Keratinocyte (primary cell): ENCODE measurements at places on chromosomes 3 and 15.

- no peaks in the 10 kb centered on the region for H3K4me1 ChIP-seq
- H3K27me3 ChIP-seq, result no peaks in the 10 kb centered on the region
- H3K36me3 ChIP-seq, result no peaks in the 10 kb centered on the region
- no peak overlapping the region for H3K4me3 ChIP-seq
These were observed 44.8 kb downstream of the MAP2K5 start for GRCh38 chr15:67587331-67587730.

GRCh38 chr3:14374444-14374883, 27.9 kb upstream of the SLC6A6 start:
- no peak for DNase-seq
- no peak overlapping the region for H3K27ac ChIP-seq
- H3K27me3 ChIP-seq, result peaks cover 7% of the 10 kb centered on the region
- peaks cover 42% of the 10 kb centered on the region for H3K4me1 ChIP-seq

GRCh38 chr3:46737329-46737731, 19.7 kb upstream of the PRSS50 start:
- H3K27ac ChIP-seq, result no peak overlapping the region
- DNase-seq, result no peak
- H3K27me3 ChIP-seq, result peaks cover 8% of the 10 kb centered on the region
- no peaks in the 10 kb centered on the region for H3K4me1 ChIP-seq
- no peaks in the 10 kb centered on the region for H3K36me3 ChIP-seq
- no peak overlapping the region for H3K4me3 ChIP-seq

- no peaks in the 10 kb centered on the region for H3K27me3 ChIP-seq
- H3K27ac ChIP-seq, result no peak overlapping the region
- peaks cover 30% of the 10 kb centered on the region for H3K4me1 ChIP-seq
- no peak overlapping the region for H3K4me3 ChIP-seq
These were observed 2.4 kb upstream of the PDCD6IP start for GRCh38 chr3:33795856-33796536.

DNA sequence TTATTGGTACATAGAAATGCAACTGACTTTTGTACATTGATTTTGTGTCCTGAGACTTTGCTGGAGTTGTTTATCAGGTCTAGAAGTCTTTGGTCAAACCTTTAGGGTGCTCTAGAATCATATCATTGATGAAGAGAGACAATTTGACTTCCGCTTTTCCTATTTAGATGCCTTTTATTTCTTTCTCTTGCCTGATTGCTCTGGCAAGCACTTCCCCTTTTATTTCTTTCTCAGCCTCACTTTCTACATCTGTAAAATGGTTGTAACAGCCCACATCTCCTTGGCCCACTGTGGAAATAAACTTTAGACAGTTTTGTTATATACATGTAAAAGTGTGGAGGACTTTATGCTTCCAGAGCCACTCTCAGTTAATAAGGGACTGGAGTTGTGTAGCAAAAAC, 14.0 kb downstream of the PLA1A start:
- H3K27ac ChIP-seq, result no peak overlapping the region
- no peak overlapping the region for H3K4me3 ChIP-seq
- H3K4me1 ChIP-seq, result no peaks in the 10 kb centered on the region
- no peak for DNase-seq
- peaks cover 19% of the 10 kb centered on the region for H3K27me3 ChIP-seq

GRCh38 chr15:63025460-63025859, 17.1 kb upstream of the TPM1 start:
- H3K4me3 ChIP-seq, result no peak overlapping the region
- H3K27ac ChIP-seq, result no peak overlapping the region
- H3K27me3 ChIP-seq, result no peaks in the 10 kb centered on the region
- H3K4me1 ChIP-seq, result peaks cover 8% of the 10 kb centered on the region

DNA sequence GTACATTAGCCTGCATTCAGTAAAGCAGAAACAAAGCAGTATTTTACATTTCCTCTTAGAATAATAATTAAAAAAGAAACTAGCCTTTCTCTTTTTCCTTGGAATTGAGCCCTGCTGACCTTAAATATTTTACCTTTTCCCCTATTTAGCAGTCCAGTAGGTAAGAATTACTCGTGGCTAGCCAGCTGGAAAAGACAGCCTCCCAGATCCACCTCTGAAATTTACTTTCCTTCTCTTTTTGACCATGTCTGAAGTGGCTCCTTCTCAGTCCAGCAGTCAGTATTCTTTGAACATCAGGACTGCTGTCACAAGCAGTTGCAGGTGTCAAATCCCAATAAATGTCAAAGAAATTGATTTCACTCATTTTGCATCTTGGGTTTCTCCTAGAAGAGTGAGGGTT, 311.5 kb upstream of the DCBLD2 start:
- DNase-seq, result no peak
- H3K36me3 ChIP-seq, result no peaks in the 10 kb centered on the region

DNA sequence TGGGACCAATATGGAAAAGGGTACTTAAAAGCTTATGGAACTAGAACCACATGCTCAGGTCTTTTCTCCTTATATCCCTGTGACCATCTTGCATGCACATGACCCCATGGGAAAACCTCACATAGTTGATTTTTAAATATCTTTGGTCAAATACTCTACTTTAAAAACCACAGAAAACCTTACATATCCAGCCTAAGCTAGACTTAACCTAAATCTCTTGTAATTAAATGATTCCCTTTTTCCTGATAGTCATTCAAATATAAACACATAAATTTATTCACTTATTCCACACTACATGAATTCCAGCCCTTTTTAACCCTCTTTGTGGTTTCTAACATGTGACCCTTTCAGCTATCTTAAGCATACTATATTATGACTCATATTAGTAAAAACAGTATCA, 46.8 kb downstream of the DNAJC13 start:
- no peak overlapping the region for H3K27ac ChIP-seq
- H3K4me1 ChIP-seq, result no peaks in the 10 kb centered on the region
- H3K36me3 ChIP-seq, result peaks cover 6% of the 10 kb centered on the region

- H3K36me3 ChIP-seq, result peaks cover 47% of the 10 kb centered on the region
- H3K4me1 ChIP-seq, result no peaks in the 10 kb centered on the region
- H3K27ac ChIP-seq, result no peak overlapping the region
- H3K27me3 ChIP-seq, result no peaks in the 10 kb centered on the region
These were observed 54.2 kb downstream of the DHX30 start for GRCh38 chr3:47857151-47857550.

DNA sequence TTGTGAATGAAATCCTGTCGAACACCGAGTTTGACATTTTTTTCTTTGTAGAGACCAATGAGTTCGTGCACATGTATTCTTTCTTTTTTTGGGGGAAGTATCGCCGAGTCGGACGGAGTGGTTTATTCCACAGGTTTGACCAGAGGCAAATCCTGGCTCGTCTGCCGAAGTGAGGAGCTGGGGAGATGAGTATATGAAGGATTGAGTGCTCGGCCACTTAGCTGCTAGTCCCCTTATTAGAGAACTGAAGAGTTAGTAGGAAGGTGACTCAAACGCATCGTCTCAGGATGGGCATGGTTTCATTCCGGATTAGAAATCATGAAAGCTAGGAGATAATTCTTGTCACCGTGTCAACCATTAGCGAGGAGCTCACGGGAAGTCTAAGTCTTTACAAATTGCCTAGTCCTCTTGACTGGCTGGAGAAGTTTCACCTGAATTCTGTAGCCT, 154.7 kb upstream of the GOLIM4 start:
- no peaks in the 10 kb centered on the region for H3K36me3 ChIP-seq
- peaks cover 19% of the 10 kb centered on the region for H3K27me3 ChIP-seq
- no peak overlapping the region for H3K27ac ChIP-seq

DNA sequence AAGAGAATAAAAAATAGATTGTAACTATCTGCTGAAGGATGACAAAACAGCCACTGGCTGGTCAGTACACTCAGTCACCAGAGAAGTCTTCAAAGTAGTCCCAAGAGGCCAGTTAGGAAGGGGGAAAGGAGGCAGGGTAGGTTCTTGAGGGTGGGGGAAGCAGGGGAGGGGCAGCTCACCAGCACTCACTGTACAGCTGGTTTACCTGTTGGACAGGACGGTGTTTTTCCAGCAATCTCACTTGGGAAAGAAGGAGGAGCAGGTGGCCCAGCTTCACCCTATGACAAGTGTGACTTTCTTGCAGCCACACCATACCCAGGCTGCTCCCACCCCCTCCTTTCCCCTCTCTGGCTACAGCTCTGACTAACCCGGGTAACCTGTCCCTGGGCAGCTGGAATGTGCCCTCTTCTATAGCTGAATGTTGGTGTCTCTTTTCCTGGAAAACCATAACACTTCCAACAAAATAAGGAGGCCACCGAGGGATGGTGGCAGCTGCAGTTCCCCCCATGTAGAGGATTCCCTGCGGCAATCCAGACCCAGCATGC, 203.4 kb upstream of the NSMCE3 start:
- no peak overlapping the region for H3K4me3 ChIP-seq
- no peaks in the 10 kb centered on the region for H3K27me3 ChIP-seq
- H3K4me1 ChIP-seq, result no peaks in the 10 kb centered on the region

DNA sequence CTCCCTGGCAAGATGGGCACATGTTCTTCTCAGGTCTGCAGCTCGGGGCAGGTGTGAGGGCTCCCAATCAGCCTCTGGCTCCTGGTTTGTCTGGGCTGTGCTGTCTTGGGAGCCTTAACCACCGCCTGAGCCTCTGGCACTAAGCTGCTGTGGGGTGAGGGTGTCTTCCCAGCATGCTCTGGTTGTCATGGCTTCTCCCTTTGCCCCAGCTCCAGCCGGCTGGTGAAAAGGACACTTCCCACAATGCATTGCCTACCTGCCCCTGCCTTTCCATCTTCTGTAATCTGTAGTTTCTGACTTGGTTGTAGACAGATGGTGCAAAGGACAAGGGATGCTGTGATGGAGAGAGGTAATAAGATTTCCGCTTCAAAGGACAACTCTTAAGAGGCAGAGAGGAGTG, 295.3 kb downstream of the TLE3 start:
- DNase-seq, result no peak
- no peak overlapping the region for H3K4me3 ChIP-seq
- H3K27me3 ChIP-seq, result peaks cover 18% of the 10 kb centered on the region
- no peak overlapping the region for H3K27ac ChIP-seq
- peaks cover 4% of the 10 kb centered on the region for H3K4me1 ChIP-seq
- no peaks in the 10 kb centered on the region for H3K36me3 ChIP-seq

- H3K27ac ChIP-seq, result no peak overlapping the region
- no peaks in the 10 kb centered on the region for H3K27me3 ChIP-seq
- H3K4me3 ChIP-seq, result no peak overlapping the region
- DNase-seq, result peak; percentile 5
- no peaks in the 10 kb centered on the region for H3K36me3 ChIP-seq
These were observed 24.5 kb downstream of the HHLA2 start for GRCh38 chr3:108320746-108321350.

DNA sequence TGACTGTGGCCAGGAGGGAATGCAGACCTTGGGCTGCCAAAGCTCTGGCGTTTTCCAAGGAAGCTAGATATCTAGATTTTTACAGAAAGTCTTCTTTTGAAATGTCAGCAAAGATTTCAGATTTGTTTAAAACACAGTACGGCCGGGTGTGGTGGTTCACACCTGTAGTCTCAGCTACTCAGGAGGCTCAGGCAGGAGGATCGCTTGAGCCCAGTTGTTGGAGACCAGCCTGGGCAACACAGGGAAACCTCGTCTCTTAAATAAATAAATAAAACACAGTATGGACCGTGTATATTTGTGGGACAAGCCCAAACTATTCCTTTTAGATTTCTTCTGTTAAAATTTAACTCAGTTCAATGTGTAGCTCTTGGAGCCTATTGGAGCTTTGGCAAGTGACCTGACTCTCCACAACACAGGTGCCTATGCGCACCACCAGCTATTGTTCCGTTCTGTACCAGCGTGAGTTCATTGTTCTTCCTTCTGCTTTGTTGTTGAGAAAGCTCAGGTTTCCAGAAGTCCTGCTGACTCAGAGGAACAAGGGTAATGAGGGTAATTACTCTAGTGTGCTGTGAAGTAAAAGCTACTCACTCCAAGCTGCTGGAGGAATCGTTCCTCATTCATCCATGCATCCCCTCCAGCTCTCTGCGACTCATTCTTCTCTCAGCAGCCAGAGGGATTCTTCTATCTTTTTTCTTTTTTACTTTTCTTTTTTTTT, 73.1 kb upstream of the SLC6A6 start:
- no peaks in the 10 kb centered on the region for H3K27me3 ChIP-seq
- no peaks in the 10 kb centered on the region for H3K36me3 ChIP-seq
- H3K27ac ChIP-seq, result no peak overlapping the region
- DNase-seq, result peak; percentile 38
- peaks cover 33% of the 10 kb centered on the region for H3K4me1 ChIP-seq
- no peak overlapping the region for H3K4me3 ChIP-seq

DNA sequence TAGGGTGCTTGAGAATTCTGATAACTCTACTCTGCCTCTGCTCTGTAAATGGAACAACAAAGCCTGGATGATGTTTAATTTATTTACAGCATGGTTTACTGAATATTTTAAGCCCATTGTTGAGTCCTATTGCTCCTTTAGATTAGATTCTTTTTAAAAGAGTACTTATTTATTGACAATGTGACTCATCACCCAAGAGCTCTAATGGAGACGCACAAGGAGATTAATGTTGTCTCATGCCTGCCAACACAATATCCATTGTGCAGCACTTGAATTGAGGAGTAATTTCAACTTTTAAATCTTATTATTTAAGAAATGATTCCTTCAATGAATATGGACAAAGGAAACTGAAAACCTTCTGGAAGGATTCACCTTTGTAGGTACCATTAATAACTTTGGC, 691.4 kb downstream of the ZBBX start:
- no peaks in the 10 kb centered on the region for H3K27me3 ChIP-seq
- no peak overlapping the region for H3K4me3 ChIP-seq
- H3K4me1 ChIP-seq, result no peaks in the 10 kb centered on the region
- H3K36me3 ChIP-seq, result no peaks in the 10 kb centered on the region

DNA sequence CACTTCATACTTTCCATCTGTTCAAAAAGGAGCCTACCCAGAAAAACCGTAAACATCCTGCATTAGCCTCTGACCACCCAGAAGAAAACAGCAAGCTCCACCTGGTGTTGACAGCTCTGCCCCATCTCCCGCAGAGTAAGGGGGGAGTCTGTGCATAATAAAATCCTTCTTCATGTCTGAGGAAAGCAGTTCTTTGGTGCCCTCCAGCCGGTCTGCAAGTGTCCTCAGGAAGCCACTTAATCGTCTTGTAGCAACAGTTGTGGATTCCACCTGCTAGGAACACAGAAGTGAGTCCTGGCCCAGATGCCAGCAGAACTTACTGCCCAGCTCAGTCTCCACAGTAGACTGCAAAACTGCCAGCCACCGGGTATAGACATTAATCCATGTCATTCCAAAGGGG, 22.5 kb downstream of the RIOX2 start:
- no peaks in the 10 kb centered on the region for H3K4me1 ChIP-seq
- H3K36me3 ChIP-seq, result peaks cover 28% of the 10 kb centered on the region
- no peak for DNase-seq

DNA sequence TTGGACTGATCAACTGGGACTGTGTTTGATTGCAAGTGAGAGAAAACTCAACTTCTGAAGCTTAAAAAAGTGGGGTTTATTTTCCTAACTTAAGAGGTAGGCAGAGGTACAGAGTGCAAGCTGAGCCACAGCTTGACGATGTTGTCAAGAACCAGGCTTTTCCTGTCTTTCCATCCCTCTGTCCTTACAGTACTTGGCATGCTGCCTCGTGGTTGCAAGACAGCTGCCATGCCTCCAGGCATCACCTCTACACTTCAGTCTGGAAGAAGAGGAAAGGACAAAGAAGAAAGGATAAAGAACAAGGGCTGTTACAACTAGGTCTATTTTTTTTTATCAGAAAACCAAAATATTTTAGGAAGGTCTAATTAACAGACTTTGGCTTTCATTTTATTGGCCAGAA, 51.8 kb upstream of the GALNT15 start:
- no peak overlapping the region for H3K4me3 ChIP-seq
- H3K27ac ChIP-seq, result no peak overlapping the region
- peaks cover 22% of the 10 kb centered on the region for H3K4me1 ChIP-seq
- DNase-seq, result no peak
- peaks cover 5% of the 10 kb centered on the region for H3K27me3 ChIP-seq
